ENCODE measurements at places on chromosomes 1 and 21.

GRCh38 chr1:53066891-53067738, 5.1 kb downstream of the PODN start:
- no peak for DNase-seq

- no peak for DNase-seq
These were observed 62.9 kb downstream of the PACC1 start for GRCh38 chr1:212351588-212352362.

GRCh38 chr1:107326824-107327445, 186.1 kb downstream of the NTNG1 start:
- no peak for DNase-seq

GRCh38 chr1:43199093-43199726, 27.1 kb downstream of the CFAP57 start:
- DNase-seq, result no peak

GRCh38 chr1:238955934-238956333, 430.4 kb upstream of the CHRM3 start:
- no peak for DNase-seq

DNA sequence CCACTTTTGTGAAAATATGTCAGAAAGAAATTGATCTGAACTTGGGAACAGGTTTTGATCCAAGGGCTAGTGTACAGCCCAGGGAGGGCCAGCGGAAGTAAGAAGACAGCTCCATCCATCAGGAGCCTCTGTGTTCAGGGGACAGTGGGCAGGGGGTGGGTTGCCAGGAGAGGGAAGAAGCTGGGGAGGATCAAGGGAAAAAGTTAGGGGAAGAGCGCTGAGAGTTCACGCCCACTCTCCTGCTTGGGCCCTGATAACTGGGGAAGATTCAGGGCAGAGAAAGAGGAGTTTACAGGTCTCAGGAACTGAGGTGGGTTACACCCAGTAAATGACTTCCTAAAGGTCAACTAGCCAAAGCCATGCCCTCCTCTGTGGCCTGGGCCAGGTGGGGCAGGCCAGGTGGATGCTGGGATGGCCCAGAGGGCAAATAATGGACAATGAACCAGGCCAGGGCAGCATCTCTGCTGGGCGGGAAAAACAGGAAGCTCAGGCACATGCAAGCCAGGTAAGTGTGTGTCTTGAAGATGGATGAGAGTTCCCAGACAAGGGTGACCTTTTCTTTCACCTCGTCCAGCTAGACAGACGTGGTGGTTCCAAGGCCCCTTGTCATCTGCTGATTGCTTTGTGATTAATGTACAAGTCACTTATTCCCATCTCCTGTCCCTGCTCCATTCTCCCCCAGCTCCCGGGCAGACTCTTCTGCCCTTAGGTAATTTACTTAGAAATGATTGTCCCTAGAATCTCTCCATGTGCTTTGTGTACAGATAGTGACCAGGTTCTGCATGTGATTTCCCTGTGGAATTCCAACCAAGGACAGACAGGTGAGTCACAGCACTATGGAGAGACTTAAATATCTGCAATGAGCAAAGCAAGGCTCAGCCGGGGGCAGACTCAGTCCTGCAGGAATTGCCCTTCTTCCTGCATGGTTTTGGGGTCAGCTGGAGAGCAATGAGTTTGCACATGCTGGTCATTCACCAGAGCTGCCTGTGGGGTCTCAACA, 57.0 kb downstream of the MDM4 start:
- no peak for DNase-seq

GRCh38 chr21:42143111-42143510, 72.0 kb downstream of the UMODL1 start:
- no peak for DNase-seq

DNA sequence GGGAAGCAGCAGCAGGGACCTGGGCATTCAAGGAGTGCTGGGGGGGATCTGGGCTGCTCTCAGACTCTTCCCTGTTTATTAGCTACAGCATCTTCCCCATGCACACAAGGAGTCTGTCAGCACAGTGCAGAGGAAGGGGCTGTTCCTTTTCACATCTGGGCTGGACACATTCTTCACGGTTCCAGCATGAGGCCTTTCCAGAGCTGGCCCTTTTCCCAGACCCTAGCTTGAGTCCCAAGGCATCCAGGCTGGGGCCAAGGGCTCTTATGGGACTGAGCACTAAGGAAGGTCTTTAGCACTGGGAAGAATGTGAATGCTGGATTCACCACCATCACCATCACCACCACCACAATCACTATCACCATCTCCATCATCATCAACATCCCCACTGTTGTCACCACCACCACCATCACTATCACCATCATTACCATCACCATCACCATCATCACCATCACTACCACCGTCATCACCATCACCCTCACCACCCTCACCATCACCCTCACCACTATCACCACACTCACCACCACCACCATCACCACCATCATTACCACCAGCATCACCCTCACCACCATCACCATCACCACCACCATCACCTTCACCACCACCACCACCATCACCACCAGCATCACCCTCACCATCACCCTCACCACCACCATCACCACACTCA, 28.4 kb downstream of the PARK7 start:
- DNase-seq, result no peak

- DNase-seq, result no peak
These were observed 1276.9 kb upstream of the ADGRL2 start for GRCh38 chr1:80523861-80524260.

DNA sequence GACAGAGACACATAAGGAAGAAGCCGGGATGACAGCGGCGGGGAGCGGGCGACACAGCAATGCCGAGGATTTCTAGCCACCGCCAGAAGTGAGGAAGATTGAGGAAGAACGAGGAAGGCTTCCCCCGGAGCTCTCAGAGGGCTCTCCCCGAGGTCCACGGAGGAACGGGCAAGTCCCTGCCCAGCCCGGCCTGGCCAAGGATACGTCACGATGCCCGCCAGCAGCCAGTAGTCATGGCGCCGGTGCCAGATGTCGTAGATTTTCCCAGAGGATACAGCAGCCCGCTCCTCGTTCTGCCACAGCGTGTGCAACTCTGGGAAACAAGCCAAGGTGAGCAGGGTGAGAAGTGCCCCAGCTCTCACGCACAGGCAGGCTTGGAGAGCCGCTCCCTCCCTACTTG, 65.9 kb downstream of the KCNAB2 start:
- no peak for DNase-seq

DNA sequence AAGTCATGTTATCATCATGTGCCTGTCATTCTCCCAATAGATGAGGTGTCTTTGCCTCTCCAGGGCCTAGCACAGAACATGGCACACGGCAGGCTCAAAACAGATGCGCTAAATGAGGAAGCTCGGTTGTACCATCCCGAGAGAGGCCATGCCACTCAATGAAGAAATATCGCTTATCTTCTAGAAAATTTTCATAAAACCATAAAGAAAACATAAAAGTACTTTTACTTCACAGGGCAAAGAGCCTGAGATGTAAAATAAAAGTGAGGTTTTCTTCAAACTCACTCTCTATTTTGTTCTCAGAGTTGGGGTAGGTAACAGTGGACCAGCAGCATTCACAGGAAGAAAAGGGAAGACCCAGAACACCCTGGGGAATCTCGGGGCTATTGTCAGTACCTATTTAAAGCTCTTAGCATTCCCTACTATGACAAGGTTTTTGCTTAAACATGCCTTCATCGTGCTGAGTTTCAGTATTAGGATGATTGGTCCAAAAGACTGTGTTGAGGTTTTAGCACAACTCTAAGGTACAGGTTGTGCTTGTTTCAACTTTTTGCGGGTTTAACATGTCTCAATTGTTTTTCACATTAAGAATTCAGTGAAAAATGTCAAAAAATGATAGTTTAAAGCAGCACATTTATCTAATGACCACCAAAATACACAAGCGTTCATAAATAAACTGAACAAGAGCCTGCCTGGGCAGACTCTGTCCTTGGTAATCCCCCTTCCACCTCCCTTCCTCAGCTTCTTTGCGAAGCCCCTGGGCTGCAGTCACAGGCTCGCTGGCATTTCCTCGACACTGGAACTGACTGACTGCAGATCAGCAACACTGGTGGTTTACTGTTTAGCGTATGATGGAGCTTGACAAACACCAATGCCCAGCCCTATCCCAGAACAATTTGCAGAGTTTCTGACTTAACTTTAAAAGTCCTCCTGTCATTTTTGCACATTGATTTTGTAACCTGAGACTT, 55.6 kb downstream of the COQ8A start:
- no peak for DNase-seq

DNA sequence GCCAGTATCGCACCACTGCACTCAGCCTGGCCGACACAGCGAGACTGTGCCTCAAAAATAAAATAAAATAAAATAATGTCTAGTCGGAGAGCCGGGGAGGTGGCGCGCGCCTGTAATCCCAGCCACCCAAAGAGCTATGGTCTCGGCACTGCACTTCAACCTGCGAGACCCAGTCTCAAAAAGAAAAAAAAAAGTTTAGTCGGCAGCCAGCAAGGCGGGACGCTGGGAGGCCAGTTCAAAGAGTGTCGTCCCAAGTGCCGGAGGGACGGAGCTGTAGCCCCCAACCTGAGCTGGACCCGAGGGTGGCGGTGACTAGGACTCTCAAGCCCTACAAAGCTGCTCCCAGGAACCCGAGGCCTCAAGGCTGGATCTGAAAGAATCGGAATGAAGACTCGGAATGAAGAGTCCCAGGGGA, 632 bp upstream of the FALEC start:
- no peak for DNase-seq

GRCh38 chr1:40886318-40887011, 24.3 kb upstream of the CITED4 start:
- no peak for DNase-seq

DNA sequence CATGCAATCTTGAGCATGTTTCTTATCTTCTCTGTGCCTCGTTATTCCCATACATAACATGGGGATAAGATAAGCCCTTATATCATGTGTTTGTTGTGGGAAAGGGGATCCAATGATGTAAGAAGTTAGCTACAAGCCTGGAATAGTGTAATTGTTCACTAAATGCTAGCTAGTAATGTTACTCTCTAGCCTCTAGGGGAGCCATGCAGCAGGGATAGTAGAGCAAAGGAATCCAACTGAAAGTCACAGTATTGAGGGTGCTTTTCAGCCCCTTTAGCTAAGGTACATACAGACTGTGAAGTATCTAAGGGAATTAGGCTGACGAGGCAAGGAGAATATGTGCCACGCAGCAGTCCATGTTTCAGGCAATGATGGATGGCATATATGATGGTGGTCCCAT, 46.9 kb downstream of the IL23R start:
- DNase-seq, result peak; percentile 22

- DNase-seq, result no peak
These were observed 4.0 kb downstream of the RGS8 start for GRCh38 chr1:182680408-182680807.

DNA sequence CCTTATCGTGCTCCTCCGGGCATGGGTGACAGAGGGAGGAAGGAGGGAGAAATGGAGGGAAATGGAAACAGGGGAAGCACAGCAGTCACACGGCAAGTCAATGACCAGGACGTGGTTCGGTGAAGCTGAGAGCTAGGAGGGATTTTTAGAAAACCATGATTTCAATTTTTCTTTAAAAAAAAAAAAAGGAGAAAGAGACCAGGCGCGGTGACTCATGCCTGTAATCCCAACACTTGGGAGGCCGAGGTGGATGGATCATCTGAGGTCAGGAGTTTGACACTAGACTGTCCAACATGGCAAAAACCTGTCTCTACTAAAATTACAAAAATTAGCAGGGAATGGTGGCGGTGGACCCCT, 776 bp upstream of the TNFRSF9 start:
- DNase-seq, result no peak

DNA sequence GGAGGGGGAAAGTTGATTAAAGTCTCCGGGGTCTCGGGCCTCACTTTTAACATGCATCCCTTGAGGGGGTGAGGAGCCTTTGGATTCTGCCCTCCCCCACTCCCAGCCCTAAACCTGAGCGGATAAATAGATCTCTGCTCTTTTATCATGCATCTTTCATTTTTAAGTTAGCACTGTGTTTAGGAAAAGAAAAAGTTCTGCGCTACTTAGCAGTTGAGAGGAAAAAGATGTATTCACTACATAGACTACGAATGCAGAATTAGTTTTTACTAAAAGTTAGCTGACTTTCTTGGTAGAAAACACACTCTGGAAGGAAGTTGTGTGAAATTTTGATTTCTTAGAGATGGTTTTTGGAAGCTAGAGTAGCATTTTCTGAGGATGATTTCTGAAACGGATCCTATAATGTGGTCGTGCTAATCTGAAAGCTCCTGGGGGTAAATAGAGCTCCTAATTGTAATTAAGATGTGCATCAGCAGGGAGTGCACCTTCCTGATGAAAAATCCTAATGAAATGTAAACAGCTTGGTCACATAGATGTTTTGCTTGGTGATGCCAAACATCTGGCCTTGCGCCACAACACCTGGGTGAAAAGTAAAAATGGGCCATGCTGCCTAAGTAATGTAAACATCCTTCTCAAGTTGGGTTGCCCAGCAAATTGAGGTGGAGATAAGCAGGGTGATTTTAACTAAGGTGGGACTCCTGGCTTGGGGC, 1.8 kb downstream of the ROR1 start:
- DNase-seq, result no peak

GRCh38 chr1:96072021-96072420, 649.6 kb upstream of the PTBP2 start:
- no peak for DNase-seq

DNA sequence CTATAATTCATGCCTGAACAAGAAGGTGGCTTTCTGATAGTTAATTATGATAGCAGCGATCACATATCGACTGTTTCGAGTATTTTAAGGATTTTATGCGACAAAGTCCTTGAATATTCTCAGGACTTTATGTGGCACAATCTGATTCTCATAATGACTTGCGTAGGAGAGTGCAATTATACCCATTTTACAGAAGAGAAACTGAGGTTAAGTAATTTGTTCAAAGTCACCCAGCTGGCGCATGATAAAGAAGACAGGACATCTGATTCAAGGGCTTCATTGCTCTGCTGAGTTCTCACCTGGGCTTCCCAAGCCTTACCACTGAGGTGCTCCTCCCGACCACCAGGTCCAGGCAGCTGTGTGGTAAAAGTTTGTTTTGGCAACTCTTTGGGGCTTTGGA, 1.8 kb downstream of the CRCT1 start:
- no peak for DNase-seq

DNA sequence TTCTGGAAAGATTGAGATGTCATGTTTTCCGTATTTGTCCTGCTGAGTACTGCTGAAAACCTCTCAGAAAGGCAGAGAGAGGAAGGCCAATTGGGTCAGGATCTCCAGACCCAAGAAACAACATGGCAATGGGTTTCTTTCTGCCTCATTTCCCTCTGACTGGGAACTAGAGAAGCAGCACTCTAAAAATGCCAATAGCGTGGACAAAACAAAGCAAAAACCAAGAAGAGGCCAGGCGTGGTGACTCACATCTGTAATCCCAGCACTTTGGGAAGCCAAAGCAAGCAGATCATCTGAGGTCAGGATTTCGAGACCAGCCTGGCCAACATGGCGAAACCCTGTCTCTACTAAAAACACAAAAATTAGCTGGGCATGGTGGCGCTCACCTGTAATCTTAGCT, 18.3 kb downstream of the TNFRSF9 start:
- DNase-seq, result no peak

- no peak for DNase-seq
These were observed 4.7 kb downstream of the ITLN2 start for GRCh38 chr1:160949881-160950280.

Measured in HCT116 (cell line).